ENCODE measurements at places on chromosomes 13 and 19. TPM values are rescaled to one million over a fixed set of nuclear protein-coding genes. Genes with fewer than 3 reads are reported as not detected.
A peak's percentile ranks its signal among the peaks of the same experiment; 100 is the strongest.

- DNase-seq = peak; percentile 90
Observed at GRCh38 chr19:33795370-33796163, 1.1 kb upstream of the KCTD15 start.

- DNase-seq = no peak
Observed at GRCh38 chr19:56687031-56687430, 15.5 kb upstream of the ZNF835 start.

- DNase-seq = peak; percentile 47
Observed at GRCh38 chr13:113756441-113757097, 2.5 kb upstream of the TMEM255B start.

GRCh38 chr19:55460670-55461258, 678 bp downstream of the ISOC2 start:
- peak; percentile 84 for DNase-seq

- DNase-seq = no peak
Observed at GRCh38 chr19:30567536-30568232, 195.5 kb downstream of the ZNF536 start.

GRCh38 chr13:39490136-39490535, 112.9 kb downstream of the LHFPL6 start:
- no peak for DNase-seq

GRCh38 chr19:51751655-51752054, at the start of gene FPR1:
TSS of gene FPR1 (minus strand) at chr19:51751878. CDS start at chr19:51746994, 4,884 bp downstream.
- DNase-seq = no peak

DNA sequence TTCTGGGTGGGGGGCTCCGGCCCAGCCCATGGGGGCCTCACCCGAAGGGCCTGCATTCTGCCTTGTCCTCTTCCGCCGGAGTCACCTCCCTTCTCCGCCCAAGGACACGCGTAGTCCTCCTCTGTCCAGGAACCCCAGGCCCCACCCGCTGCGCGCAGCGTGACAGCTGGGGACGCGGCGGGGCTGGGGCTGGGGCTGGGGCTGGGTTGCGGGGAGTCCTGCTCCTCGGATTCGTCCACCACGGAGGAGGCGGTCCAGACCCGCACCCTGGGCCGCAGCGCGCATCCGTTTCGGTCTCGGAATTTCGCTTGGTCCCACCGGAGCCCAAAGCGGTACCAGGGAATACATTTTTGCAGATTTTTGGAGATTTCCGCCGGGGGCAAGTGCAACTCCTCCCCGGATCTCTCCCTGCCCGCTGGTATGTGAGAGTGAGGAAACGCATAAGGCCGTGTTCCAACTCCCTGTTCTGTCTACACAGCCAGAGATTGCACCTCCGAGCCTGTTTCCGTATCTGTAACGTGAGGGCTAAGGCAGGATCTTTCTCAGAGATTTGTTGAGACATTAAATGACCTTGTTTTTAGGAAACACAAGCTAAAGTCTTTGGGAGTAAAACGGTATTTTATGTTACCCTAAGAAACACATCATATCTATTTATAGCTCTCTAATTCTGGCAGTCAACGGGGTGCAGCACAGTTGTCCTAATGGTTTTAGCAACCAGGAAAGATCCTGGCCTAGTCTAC, at the start of gene COX7A1:
Gene COX7A1, minus strand, starts transcription at position 96 of the 740 bp plus-strand sequence. Its CDS starts 40 bp downstream, at position 56.
- peak; percentile 75 for DNase-seq

DNA sequence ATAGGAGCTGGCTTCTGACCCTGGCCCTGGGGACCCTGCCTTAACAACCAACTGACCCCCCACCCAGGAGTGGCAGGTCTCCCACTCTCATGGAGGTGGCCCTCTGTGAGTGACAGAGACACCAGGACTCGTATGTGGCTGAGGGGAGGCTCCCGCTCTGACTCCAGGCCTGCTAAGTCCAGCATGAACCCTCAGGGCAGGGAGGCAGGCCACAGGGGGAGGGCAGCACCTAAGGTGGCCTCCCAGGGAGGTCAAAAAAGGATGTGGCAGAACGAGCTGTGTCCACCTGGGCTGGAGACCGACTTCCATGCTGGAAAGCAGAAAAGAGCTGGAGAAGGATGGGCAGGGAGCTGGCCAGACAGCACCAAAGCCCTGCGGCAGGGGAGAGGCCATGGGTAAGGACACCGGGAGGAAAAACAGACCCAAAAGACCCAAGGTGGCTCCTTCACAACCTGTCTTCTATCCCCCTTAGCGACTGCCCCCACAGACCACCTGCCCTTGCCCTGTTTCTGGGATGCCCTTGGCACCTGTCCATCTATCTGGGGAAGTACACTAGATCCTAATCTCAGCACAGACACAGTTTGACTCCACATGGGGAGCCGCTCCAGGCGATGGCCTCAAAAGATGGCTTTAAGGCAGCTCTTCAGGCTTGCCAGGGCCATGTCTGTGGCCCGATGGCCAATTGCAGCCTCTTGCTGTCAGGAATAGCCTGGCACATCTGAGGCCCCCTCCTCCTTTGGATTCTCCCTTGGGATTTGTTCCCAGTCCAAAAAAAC, 10.5 kb upstream of the SLC35E1 start:
- DNase-seq = no peak

DNA sequence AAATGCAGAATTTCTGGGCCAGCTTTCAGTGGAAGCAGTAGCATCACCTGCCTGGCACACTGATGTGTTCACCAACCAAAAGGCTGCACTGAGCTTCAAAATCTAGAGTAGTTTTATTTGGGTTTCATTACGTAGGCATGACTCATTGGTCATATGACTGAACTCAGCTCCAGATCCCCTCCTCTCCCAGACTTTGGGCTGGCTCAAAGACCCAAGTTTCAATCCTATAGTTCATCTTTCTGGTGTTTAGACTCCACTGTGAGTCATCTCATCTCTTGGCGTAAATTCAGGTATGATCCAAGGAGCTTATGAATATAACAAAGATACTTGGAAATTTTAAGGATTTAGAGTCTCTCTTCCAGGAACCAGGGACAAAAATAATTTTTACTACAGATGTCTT, 17.7 kb downstream of the ZMYM5 start:
- DNase-seq = no peak

DNA sequence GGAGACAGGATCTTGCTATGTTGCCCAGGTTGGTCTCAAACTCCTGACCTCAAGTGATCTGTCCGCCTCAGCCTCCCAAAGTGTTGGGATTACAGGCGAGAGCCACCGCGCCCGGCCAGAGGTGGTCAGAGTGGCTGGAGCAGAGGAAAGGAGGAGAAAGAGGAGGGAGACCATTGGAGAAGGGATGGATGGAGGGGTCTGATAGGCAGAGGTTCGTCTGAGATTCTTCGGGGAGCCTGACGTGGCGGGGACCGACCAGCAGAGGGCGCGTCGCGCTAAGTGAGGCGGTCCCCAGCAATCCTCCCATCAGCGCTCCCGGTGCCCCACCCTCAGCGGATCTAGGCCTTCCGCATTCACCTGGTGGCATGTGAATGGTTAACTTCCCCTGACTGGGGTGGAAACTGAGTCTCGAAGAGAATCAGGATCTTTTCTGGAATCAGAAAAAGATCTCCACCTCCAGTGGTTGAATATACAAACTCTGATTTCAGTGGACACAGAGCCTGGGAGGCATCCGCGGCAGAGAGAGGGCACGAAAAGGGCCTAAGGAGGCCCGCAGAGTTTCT, 8.8 kb downstream of the GTPBP3 start:
- DNase-seq = peak; percentile 87

GRCh38 chr19:2352121-2352520, 7.9 kb upstream of the TMPRSS9 start:
- DNase-seq = no peak

DNA sequence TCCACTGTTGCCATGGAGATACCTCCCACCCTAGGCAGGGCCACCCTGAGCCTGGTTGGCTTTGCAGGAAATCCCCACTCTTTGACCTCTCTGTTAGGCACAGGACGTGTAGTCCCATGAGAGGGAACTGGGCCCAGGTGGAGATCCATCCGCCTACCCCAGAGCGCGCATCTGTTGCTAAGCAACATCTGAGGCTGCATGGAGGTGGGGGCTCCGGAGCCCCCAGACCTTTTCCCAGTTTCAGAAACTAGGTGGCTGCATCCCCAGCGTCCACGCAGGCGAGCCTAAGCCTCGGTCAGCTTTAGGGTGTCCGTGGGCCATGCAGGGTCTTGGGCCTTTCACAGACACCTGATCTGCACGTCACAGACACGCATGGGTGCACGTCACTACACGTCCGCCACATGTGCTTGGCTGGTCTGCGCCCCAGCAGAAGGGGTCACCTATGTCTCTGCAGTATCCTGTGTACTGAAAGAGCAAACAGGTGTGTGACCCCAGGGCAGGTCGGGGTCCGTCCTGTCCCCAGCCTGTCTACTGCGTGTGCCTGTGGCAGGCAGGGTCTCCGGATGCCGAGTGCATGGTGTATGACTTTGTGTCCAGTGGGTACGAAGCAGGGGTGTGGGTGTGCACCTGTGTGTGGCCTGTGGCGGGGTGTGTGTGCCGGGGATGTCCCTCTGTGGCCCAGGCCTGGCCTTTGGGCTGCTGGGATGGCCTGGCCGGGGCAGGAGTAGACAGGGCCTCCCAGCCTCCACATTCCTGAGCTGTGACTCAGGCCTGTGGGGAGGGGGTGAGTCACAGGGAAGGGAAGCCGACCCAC, 4.1 kb upstream of the CIRBP start:
- peak; percentile 82 for DNase-seq

Gene RASAL3
- 19.1 TPM for total RNA-seq

- DNase-seq = no peak
Observed at GRCh38 chr13:20149762-20150161, 11.1 kb downstream of the GJA3 start.

- DNase-seq = no peak
Observed at GRCh38 chr19:39422020-39422419, 9.6 kb downstream of the PLEKHG2 start.

Data from upper lobe of right lung (tissue), 1 donor.